Right cardiac atrium (tissue), 5 donors: ENCODE measurements at places on chromosomes 7 and 10.

GRCh38 chr10:131242007-131242406, 69.5 kb downstream of the TCERG1L start:
- DNase-seq: no peak

- DNase-seq: no peak
These were observed 714.8 kb downstream of the CCSER2 start for GRCh38 chr10:85043207-85043606.

DNA sequence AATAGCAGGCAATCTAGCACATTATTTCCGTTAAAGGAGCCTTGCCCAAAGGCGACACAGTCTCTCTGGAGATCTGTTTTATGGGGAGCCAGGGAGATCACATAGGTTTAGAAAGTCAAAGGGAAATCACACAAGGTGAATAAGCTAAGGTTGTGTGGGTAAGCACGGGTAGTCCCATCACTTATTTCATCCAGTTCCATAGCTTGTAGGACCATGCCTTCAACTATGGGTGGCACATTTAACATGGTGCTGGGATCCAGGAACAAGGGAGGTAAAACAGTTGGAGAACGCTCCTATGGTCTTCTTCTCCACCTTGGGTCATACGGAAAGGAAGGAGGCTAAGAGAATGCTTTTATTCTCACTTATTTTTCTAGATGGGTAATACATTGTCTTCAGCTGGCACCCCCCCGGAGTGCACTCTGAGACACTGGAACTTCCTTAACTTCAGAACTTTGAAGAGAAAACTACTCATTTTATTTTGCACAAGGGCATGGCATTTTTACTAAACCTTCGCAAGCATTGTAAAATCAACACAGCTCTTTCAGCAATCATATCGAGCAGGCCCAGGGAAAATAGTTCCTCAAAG, 435.4 kb downstream of the KIF20B start:
- no peak for DNase-seq

DNA sequence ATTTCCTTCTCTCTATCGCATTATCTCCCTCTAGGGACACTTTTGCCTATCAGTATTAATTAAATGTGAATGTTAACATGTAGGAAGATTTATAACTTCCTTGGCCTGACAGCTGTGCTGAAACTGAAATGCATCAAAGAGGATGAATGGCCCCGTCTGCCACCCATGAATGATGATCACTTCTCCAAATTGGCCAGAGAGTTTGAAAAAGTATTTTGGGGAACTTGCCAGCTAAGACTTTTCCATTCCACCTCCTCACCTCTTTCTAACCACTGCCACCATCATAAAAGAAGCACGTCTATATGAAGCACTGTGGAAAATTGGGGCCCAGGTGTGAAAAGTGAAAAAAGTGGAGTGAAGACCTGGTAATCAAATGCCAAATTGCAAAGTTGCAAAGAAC, 25.4 kb upstream of the ST8SIA6 start:
- DNase-seq: no peak
